ENCODE measurements at places on chromosomes 2 and 18.

DNA sequence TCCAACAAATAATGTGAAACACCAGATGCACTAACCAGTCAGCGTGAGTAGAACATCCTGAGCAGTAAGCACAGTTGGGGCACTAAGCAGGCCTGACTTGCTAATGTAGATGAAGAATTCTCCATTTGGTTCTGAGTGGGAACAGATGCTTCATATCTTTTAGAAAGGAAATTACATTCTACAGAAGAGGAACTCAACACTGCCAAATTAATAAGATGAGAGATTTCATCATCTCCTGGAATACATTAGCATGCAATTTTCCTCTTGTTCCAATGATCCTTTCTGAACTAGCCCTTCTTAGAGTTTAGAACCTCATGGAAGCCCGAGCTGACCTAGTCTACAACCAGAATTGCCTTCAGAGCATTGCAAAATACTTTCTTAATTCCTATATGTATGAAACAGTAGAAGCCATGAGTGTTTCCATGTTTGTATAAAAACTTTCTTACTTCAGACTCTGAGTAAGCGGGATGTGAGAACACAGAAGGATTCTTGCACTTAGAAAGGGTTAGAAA is 34.8 kb downstream of the COL5A2 start:
- DNase-seq, result no peak

DNA sequence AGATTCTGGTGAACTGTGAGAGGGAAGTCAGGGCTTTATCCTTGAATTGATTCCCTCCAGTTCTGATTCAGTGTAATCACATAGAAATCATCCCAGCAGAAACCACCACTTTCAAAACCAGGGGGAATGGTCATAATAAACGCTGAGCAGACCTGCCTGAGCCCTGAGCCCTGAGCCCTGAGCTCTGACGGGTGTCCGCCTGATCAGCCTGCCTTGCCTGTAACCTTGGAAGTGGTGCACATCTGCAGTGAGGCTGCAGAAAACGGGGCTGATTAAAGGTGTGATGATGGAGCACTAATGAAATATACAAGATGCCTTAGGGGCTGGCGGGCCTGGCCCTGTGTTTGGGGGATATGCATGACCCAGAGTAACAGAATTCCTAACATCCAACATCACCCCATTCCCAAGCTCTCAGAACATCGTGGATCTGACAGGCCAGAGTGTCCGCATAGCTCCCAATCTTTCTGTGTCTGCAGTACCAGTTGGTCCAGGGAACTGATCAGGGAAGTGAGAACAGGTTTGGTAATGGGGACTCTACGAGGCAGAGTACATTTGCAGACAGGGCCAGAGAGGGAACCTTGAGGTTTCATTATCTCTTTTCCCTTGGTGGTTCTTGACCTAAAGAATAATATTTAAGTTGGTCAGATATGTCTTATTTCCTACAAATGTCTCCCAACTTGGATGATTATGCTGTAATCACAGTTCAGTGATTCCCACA is 37.8 kb downstream of the KCTD18 start:
- DNase-seq, result no peak

GRCh38 chr2:150783015-150783414 is 295.5 kb upstream of the RND3 start:
- DNase-seq, result no peak

- peak; percentile 64 for DNase-seq
These were observed 54.1 kb downstream of the TAF1B start for GRCh38 chr2:9897331-9897737.

DNA sequence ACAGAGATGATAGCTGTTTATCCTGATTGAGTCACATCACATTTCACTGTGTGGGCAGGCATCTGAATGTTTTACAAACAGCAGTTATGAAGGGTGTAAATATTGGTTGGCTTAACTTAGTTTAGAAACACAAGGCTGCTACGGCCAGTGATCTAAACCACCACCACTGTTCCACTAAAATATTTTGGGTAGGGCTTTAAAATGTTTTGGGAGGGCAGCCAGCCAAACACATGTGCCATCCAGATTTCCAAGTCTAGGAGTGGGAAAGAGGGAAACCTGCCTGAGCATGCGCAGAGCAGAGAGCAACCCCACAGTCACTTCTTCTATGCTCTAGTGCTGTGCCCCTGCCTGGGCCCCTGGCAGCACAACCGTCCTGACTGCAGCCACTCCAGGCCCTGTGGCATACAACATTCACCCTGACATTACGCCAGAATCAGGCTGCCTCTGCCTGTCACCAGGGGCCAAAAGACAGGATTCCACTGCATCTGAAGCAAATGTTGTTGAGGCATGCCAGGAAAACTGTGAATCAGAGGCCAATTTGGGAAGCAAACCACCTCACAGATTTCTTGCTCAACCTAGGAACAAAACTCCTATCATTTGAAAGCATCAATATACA is 74.8 kb upstream of the COL5A2 start:
- DNase-seq, result no peak

DNA sequence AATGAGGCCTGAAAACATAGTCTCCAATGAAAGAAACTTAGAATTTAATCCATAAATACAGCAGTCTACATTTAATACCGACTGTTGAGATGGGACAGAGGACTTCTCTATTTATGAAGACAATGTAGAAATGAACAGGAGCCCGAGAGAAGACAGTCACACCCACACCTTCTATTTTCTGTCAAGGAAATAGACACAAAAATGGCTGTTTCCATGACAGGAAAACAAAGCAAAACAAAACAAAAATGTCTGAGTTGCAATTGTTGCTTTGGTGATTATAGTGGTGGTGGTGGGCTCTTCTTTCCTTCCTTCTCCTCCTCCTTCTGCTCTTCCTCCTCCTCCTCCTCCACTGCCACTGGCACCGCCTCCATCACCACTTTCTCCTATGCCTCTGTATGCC is 72.3 kb upstream of the CCDC68 start:
- DNase-seq, result no peak

GRCh38 chr18:59352250-59352855 is 6.7 kb downstream of the LMAN1 start:
- no peak for DNase-seq

DNA sequence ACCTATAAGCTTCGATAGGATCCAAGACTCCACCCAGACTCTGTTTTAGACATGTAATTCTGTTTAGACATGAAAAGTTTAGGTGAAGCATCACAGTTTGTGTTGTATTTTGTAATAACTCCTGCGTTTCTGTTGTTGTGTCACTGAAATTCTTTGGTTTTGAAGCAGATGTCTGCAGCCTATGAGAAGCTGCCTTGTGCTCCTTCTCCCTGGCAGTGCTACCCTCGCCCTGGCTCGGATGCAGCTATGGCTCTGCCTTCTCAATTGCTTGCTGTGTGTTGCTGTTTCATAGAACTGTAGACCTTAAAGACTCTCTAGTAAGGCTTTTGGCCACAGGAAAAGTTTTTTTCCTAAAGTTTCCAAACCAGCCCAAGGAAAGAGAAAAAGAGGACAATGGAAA is 40.2 kb upstream of the ZNF638 start:
- no peak for DNase-seq

DNA sequence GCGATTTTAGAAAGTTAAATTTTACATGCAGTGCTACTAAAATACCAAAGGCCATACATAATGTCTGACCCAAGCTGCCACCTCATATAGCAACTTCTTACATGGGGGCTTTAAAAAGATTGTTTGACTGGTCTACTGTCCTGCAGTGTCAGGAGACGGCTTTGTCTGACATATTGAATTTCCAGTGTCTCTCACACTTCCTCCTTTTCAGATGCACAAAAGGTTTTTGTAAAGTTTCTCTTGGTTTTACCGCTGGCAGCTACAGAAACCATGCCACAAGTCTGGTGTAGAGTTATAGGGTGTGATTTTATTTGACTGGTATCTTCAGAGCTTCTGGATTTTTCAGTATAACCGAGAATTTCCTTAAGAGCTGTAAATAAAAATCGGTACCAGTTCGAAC is 1.1 kb upstream of the ASAP2 start:
- no peak for DNase-seq

GRCh38 chr2:74816540-74817303 is 17.2 kb upstream of the HK2 start:
- no peak for DNase-seq

DNA sequence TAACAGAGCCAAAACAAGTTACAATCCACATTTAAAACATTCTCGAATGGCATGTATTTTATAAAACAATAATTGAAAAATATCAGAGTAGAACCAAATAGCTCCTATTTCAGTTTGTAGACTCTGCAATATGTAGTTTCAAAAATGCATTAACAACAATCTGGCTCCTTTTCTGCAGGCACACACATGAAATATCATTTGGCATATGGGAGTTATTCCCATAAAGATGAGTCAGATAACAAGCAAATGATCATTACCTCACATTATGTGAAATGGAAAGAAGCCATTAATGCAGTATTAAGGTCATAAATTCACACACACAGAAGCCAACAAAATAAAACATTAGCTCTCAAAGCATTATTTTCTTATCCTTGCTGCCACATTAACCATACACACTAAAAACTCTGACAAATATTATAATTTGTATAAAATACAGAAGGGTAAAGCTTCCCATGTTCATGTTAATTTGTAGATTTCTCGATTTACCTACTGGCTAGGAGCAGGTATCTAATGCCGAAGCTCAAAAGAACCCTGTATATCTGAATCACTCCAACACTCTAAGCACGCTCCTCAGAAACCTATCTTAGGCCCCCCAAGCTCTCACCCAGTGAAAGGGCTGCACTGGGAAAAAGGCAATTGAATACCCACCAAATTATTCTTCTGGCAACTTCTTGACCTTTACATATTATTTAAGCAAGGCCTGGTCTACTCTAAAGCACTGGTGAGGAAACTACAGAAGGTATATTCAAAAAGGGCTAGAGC is 13.8 kb downstream of the NBAS start:
- DNase-seq, result no peak

DNA sequence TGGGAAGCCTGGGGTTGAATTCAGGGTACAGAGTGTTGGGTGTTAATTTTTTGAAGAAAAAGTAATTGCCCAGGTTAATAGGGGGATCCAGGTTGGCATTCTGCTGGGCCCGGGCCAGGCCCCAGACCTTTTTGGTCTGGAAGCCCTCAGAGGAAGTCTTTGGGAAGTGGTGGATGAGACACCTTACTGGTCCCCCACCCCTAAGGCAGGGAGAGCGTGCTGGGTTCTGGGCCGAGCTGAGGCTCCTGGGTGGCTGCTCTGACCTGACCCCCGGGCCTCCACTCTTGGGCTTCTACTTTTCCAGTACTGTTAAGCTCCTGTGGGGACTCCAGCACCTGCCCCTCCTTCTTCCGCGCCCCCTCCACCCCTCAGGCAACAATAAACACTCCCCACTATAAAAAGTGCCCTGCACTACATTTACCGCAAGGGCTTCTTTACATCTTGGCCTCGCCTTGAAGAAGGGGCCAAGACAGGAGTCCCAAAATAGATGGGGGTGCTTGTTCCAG is 753 bp upstream of the HOXD3 start:
- no peak for DNase-seq

DNA sequence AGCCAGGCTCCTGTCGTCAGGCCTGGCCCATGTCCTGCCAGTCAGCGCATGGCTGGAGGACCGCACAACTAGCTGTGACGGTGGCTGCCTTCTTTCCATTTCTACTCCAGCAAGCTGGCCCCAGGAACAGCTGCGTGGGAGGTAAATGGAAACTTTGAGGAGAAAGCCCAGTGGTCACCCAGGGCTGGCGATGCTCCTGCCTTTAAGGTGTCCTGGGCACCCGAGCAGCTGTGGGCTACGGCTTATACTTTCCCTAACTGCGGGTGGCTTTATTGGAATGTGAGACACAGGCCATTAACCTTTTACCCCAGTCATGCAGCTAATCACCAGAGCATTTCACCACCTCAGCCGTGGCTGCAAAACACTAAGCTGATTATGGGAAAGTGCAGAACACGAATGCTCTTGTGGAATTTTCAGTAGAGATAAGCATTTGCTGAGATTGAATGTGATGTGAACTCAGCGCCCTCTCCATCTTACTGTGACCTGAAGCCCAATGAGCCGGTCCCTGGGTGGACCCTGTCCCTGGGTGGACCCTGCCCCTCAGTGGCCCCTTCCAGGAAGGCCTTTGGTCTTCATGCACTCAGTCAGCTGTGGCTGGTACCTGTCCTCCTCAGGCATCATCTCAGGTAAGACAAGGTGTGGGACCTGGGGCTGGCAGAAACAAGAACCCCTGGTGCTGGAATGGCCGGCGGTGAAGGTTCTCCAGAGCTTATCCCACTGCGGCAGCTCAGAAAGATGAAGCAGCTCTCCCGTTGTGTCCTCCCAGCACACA is 275.4 kb upstream of the HS6ST1 start:
- no peak for DNase-seq
